Nasal cavity respiratory epithelium epithelial cell of viscerocranial mucosa (primary cell): ENCODE measurements at places on chromosomes 16 and 17. TPM values are rescaled to one million over a fixed set of nuclear protein-coding genes. Genes with fewer than 3 reads are reported as not detected.

TRIM47 gene
- total RNA-seq = 14.4 and 47.8 TPM in 2 replicates

HOXB8 gene
- not detected in 2 replicates for total RNA-seq

SP6 gene
- total RNA-seq = 1.3 and 3.8 TPM in 2 replicates

CCL14 gene
- total RNA-seq = not detected in 2 replicates

DBF4B gene
- 0.34 and 1.4 TPM in 2 replicates for total RNA-seq

GNAO1 gene
- total RNA-seq = under 0.01 and 0.07 TPM in 2 replicates

TMEM88 gene
- under 0.01 and 0.85 TPM in 2 replicates for total RNA-seq

NACA2 gene
- not detected in 2 replicates for total RNA-seq

ARL5C gene
- not detected in 2 replicates for total RNA-seq

CLEC18B gene
- total RNA-seq = 0.68 and 2.4 TPM in 2 replicates

PHB1 gene
- 127 and 132 TPM in 2 replicates for total RNA-seq

KRT9 gene
- total RNA-seq = 0.21 and 0.34 TPM in 2 replicates

CCL1 gene
- not detected in 2 replicates for total RNA-seq

RNF43 gene
- total RNA-seq = 10.3 and 16.3 TPM in 2 replicates

VWA3A gene
- total RNA-seq = not detected in 2 replicates

TUBG2 gene
- total RNA-seq = 3.4 and 5.3 TPM in 2 replicates

HSD17B1 gene
- 2.7 and 3.4 TPM in 2 replicates for total RNA-seq

GLP2R gene
- 0.14 TPM in 1 of 2 replicates, not detected in the other for total RNA-seq

CDH13 gene
- total RNA-seq = 33.5 and 74.0 TPM in 2 replicates

ZNF830 gene
- 15.7 and 16.7 TPM in 2 replicates for total RNA-seq

SLC16A11 gene
- 0.07 TPM in 1 of 2 replicates, not detected in the other for total RNA-seq

CDC6 gene
- total RNA-seq = 1.4 and 8.2 TPM in 2 replicates

NLRC3 gene
- under 0.01 and 0.07 TPM in 2 replicates for total RNA-seq

CCDC40 gene
- 0.68 and 2.3 TPM in 2 replicates for total RNA-seq

ADAMTS18 gene
- not detected in 2 replicates for total RNA-seq

GPRC5B gene
- under 0.01 and 0.57 TPM in 2 replicates for total RNA-seq

PYY gene
- 0.68 TPM in 1 of 2 replicates, not detected in the other for total RNA-seq

ZG16B gene
- total RNA-seq = 0.68 and 4.1 TPM in 2 replicates

MT2A gene
- 15.4 and 173 TPM in 2 replicates for total RNA-seq

CDH16 gene
- total RNA-seq = 0.07 and 1.0 TPM in 2 replicates

JPH3 gene
- under 0.01 TPM in 2 replicates for total RNA-seq

CPHXL2 gene
- not detected in 2 replicates for total RNA-seq

HOXB1 gene
- not detected in 2 replicates for total RNA-seq

ZNF423 gene
- under 0.01 and 0.14 TPM in 2 replicates for total RNA-seq

GUCY2D gene
- 0.28 TPM in 1 of 2 replicates, not detected in the other for total RNA-seq

CCL4L2 gene
- total RNA-seq = not detected in 2 replicates
